Astrocyte of the spinal cord (primary cell): ENCODE measurements at places on chromosomes 2 and 18.

DNA sequence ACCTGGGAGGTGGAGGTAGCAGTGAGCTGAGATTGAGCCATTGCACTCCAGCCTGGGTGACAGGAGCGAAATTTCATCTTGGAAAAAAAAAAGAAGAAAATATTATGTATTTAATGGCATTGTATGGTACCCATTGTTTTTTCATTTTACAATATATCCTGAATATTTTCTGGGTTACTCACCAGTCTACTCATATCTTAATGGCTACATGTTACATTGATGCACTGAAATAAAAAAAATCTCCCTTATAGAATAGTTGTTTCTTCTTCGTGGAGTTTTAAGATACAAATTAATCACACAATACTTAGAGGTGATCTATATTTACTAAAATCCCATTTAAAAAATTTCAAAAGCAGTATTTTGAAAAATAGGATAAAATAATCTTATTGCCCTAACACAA is 66.3 kb upstream of the XPO1 start:
- peak; percentile 15 for DNase-seq

- DNase-seq = no peak
Observed at GRCh38 chr2:112924821-112925220, 13.9 kb downstream of the IL37 start.

- DNase-seq = no peak
Observed at GRCh38 chr18:6251084-6251483, 163.6 kb downstream of the L3MBTL4 start.

DNA sequence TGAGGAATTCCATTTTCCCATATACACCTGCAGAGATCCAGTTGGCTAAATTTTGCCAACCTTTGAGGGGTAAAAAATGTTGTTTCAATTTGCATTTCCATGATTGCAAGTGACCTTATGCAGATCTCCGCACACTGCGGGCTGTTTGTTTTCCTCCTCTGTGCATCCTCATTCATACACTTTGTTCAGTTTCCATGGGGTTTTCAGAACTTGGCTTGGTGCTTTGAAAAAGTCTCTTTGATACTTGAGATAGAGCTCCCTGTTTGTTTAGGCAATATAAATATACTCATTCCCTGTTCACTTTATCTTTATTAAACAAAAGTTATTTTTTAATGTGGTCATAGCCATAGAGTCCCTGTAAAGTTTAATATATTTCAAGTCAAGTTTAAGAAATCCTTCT is 353.1 kb downstream of the CMPK2 start:
- no peak for DNase-seq

GRCh38 chr18:21760321-21760720 is 19.7 kb downstream of the MIB1 start:
- peak; percentile 34 for DNase-seq

DNA sequence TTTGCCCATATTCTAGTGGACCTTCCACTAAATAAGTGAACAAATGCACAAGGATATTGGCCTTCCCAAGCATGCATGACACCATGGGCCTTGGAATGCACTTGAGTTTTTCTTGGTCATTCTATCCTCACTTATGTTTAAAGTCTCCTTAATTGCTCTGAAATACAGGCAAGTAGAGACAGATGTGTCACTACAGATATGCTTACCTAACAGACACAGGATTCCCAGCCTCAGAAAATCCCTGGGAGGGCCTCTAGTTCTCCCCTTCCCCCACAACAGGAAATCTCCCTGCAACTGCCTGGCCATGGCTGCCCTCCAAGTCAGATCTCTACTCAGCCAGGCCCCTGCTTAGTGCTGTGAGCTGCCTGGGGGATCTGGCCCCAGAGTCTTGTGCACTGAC is 445.2 kb downstream of the IRS1 start:
- DNase-seq = peak; percentile 57

- DNase-seq = no peak
Observed at GRCh38 chr2:186917866-186918265, 68.9 kb upstream of the ZSWIM2 start.

DNA sequence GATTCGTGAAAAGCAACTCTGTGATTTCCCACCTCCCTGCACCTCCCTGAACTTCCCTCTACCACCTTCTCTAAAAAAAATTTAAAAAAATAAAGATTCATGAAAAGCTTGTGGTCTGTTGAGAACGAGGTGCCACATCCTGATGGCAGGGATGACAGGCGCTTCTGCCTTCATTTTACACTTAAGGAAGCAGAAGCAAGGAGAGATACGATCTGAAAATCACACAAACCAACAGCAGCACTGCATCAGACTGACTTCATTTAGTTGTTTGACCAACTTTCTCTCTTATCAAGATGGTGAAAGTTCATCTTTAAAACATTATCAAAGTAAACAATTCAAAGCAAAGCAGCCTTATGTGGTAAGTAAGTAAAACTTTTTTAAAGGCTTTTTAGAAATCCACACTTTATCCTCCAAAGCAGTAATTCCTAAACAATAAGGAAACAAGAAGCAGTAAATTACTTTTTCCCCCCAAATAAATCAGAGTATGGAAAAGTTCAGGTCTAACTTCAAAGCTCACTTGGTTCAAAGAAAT is 15.5 kb downstream of the WDFY1 start:
- no peak for DNase-seq

GRCh38 chr2:20226152-20226545 is 1.2 kb upstream of the SDC1 start:
- no peak for DNase-seq

DNA sequence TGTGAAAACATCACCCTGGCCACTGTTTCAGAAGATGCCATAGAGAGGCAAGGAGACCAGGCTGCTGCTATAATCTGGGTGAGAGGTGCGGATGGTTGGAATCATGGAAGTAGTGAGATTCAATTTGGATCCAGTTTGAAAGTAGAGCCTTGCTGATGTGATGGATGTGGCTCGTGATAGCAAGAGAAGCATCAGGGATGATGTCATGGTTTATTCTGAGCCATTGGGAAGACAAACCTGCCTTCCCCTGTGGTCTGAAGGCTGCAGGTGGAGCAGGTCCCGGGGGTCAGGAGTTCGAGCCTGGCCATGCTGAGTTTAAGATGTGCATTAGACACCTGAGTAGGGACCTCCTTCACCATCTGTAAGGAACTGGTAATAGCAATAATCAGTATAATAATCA is 49.6 kb upstream of the CHMP1B start:
- DNase-seq = no peak

GRCh38 chr18:45510656-45511055 is 104.6 kb upstream of the SLC14A2 start:
- DNase-seq = no peak
